ENCODE measurements at places on chromosomes 6 and 20.

DNA sequence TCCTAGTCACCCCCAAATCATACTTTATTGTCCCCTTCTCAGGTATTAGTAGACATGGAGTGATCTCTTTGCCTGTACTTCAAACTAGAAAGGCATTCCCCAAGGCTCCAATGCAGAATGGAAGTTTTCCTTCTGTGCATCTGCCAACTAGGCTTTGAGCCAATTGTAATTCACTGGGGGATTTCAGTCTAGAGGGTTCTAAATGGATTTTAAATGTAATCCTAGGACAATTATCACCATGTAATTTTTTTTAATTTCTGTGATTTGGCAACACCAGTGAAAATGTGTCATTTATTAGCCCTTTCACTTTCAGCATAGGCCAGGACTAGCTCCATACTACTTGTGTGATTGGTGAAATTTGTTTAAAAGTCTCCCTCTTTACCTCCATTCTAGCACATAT, 557.6 kb upstream of the MARCKS start:
- DNase-seq: no peak

DNA sequence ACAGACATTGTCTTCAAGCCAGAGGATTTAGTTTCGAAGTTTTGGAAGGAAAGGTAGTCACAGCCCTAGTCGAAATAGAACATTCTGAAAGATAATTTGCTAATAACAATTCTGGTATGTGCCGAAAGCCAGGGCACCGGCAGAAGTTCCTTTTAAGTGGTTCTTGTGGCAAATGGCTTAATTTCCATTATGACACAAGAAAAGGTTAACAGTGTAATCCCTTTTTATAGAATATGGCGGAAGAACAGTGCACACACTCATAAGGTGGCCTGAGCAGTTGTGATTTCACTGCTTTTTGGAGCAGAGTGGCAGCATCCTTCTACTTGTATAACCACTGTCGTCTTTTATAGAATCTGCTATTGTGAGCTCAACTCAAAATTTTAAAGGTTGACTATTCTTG, 152.4 kb downstream of the SASH1 start:
- DNase-seq: no peak

DNA sequence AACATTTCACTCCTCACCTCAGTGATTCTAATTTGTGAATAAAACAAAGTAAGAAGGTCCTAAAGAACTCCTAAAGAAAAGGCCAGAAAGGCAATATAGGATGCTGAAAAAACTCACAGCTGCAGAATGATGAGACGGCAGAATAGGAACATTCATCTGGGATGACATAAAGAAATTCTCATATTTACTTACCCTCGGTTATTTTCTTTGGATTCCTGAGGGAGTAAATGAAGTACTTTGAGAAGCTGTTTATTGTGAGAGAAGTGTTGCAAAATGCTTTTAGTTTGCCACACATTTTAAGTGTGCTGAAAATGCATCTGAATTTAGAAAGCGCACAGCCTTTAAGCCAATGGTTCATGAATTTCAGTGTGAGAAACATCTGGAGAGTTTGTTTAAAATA, 35.7 kb upstream of the RBL1 start:
- DNase-seq: no peak

GRCh38 chr20:38728911-38729642, 4.8 kb downstream of the SLC32A1 start:
- DNase-seq: no peak

DNA sequence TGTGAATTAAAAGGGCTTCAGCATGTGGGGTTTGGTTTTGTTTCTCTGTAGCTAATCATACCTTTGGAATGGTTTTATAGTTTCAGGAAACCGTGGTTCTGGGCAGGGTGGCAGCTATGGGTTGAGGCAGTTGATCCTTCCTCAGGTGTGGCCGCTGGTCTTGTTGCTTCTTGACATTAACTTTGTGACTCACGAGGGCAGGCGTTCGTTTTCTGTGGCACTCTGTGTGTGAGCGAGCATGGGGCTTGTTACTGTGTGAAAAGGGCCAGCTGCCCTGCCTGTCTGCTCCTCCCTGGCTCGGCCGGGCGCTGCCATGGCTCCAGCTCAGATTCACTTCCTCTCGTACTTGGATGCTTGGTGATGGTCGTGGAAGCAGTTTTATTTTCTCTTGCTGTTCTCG, 16.2 kb downstream of the DNAJC5 start:
- peak; percentile 33 for DNase-seq

DNA sequence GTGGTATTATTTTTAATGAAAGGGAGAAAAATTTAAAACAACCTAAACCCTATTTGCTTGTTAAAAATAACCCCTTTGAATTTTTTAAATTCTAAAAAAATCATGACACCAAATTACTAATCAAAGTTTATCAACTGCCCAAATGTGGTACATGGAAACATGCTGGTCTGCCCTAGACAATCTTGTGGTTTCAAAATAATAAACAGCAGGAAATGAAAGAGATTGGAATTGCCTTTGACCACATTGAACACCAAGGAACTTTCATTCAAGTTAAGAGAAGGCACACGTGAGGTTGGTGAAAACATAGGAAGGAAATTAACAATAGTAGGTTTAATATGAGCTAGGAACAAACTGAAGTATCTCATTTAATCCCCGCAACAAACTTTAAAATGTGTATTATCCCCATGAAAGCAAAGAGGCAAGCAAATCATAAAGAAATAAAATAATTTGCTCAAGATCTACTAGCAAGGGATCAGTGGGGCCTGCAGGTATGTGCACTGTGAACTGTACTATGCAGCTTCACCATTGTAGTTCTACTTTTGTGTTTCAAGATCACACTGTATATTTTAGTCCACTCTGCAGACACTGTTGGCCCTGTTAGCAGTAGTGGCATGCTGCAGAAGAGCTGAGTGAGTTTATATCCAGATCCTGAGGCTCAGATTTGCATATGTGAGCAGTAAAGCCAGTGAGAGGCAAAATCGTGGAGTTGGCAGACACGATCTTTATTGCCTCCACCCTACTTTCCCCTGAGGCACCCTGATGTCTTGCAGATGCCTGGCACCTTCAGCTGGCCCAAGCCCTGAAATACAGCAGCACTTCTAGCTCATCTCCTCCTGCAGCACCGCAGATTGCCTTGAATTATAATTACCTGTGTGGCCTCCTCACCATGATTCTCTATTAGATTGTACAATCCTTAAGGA, 157.8 kb upstream of the TENT5A start:
- DNase-seq: no peak

DNA sequence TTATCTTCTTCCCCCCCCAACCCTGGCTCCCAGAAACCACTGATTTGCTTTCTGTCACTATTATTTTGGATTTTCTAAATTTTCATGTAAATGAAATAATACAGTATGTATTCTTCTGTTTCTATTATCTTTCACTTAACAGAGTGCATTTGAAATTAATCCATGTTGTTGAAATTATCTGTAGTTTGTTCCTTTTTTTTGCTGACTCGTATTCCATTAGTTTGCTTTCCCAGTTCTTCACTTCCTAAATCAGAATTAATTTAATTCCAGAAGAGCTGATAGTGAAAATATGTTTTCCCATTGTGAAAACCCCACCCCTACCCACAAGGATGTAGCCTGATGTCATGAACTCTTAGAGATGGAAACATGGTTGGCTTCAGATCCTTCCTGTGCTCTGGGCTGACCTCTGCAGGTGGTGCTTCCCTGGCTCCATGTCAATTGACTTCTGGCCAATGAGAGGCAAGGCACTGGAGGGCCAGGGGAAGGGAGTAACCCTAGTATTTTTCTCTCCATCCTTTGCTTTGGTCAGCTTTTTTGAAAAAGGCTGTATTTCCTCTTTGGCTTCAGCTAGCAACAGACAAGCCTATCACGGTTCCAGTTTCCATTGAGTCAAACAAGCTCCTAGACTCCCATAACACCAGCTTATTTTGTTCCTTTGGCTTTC, 244.4 kb upstream of the HSF2 start:
- DNase-seq: peak; percentile 36

DNA sequence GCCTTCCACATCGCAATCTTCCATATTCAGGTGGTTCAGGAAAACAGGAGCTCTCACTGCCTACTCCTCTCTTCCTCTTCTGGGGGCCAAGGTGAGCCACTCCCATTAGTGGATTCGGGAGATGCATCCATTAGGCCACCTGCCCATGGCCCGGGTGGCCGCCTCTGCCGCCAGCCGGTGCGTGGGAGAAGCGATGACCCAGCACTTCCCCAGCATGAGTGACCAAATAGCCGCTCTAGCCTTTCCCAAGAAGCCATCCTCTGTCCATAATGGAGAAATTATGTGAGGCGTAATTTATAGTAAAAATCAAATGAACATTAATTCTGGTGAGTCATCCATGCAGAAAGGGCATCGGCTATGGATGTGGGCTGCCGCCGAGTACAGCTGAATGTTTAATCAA, 39.4 kb downstream of the GNAS-AS1 start:
- no peak for DNase-seq

- no peak for DNase-seq
These were observed 119.7 kb downstream of the BCKDHB start for GRCh38 chr6:80226151-80226550.

DNA sequence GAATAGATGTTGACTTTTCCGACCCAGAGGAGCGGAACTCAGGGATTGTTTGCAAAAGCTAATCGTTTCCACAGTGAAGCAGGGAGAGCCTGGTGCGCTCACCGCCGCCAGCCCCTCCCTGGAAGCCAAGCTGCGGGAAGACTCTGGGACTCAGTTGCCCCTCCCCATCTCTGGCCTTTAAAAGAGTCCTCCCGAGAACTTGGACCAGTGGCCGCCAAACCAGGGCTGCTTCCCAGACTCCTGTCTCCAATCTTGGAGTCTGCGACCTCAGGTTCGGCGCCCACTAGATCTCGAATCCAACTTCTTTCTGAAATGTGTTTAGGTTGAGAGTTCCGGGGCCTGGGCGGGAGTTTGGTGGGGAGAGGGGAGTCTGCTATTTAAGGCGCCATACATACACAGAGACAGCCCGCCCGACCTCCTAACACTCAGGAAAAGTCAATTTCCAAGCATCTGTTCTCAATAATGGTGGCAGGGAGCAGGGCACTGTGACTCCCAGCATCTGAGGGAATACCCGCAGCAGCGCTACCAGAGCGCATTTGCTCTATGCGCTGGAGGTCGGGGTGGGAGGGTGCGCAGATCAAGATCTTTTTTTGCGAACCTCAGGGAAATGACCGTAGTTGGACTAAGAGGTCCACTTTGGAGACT, 800 bp upstream of the GRIK2 start:
- DNase-seq: no peak

GRCh38 chr6:21529431-21529830, 64.1 kb upstream of the SOX4 start:
- DNase-seq: no peak

DNA sequence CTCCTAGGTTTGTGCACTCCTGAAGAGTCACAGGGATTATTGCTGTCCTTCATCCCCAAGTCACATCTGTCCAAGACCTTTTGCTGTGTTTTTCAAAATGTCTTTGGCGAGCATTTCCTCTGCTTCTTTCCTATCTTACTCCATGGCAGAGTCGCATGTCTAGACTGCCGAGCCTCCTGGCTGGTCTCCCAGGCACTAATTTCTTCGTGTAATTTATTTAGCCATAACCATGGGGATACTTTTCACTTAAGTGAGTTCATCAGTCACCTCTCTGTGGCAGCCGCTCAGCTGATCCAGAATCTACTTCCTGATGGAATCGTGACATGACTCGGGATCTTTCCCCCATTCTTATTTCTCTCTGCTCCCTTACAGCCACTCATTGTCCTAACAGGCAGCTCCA, 25.8 kb downstream of the ADGRF5 start:
- DNase-seq: no peak

DNA sequence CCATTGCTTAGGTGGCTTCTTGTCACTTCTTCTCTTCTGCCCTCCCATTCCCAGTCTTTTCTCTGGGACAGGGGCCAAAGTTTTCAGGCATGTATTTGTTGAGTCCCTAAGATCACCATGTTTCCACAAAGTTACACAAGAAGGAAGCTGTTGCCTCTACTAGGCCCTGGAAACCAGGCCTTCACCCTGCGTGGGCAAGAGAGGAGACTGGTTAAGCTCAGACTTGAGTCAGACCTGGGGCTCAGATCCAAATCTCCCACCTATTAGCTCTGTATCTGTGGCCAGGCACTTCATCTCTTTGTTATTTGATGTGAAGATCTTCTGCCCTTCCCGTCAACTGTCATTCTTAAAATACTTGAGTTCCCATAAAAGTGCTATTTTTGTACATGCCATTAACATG, 154.6 kb downstream of the SASH1 start:
- DNase-seq: no peak

DNA sequence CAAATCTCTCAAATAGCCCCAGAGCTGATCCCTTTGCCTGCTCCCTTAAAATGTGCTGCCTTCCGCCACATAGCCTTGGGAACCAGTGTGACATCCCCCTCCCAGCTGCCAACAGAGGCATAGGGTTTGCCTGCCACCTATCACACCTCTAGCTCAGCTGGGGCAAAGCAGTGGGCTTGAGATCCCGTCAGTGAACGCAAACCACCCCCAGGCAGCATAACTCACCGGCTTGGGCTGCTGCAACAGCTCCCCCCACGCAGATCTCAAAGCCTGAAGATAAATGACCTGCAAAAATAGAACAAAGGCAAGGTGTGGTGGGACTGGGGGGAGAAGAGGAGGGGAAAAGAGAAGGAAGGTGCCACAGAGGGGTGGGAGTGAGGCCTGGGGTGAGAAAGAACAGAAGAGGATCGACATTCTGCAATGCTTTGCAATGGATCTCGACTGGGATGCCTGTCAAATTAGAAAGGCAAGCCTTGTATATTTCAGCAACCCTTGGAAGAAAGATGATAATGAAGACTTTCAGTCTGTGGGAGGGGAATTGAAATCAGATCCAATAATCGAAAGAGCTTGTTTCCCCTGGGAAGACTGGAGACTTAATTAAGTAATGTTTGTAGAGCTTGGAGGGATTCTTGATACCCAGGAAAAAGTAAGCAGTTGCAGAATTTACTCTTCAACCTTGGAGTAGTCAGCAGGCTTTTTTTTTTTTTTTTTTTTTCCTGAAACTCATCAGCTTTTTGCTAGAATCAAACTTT, 1.3 kb downstream of the PDYN start:
- no peak for DNase-seq

- peak; percentile 35 for DNase-seq
These were observed 67.4 kb upstream of the SNRPB2 start for GRCh38 chr20:16662467-16662866.

DNA sequence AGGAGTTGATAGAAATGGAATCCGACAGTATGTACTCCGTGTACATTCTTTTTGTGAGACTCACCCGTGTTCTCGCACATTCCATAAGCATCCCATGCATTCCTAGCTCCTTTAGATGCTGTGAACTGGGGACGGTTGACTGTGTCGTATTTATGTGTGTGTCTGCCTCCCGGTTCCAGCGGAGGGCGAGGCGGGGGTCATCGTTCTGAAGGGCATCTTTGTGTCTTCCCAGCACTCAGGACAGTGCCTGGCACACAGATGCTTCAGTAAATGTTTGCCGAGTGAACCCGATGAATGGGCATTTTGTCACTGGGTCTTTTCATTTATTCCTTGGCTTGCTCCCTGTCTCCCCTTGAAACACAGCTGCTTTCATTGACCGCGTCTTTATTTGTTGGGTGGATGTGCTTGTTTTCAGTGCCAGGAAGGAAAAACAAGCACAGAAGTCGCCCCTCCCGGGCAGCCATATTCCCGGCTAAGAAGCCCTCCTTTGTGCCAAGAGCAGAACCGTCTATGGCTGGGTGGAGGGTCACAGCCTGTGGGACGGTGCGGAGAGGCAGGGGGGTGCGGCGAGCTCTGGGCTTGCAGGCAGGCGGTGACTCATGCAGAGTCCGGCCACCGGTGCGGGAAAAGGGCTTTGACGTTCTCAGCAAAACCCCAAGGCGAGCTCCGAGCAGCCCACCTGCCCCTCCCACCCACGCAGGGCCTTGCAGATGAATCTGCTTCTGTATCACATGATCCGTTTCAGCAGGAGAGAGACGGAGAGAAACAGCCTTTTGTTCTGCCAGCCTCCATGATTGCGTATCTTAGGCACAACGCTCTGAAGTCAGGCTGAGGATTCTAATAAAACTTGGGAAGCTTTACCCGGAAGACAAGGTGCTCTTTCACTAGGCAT, 11.2 kb upstream of the PSMG4 start:
- peak; percentile 83 for DNase-seq

Data from right hindlimb (tissue), 1 donor.